ENCODE measurements at places on chromosomes 3 and 15.

DNA sequence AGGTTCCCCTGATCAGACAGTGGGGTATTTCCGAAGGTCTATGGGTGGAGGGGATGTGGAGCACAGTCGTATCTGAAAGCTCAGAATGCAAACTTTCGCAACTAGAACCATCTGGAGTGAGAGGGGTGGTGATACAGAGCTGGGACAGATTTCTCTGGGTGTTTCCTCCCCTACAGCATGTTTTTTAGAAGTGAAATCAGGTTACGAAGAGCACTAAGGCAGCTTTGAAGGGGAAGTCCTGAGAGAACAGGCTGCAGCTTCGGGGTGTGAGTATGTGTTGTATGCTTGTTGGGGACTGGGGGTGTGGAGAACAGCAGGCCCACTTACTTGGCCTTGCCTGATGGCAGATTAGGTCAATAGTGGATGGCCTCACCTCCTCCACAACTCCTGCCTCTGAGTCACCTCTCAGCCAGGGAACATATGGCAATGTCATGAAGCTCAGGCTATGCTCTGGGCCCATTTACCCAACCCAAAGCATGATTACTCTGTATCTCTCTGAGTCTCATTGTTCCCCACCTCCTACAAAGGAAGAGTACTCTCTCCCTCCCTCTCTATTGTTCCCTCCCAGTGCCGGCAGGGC lies 107.2 kb upstream of the RASGRP1 start:
- DNase-seq: no peak

- no peak for DNase-seq
These were observed 713.3 kb upstream of the EPHA6 start for GRCh38 chr3:96101006-96101560.

- no peak for DNase-seq
These were observed 81.8 kb downstream of the IL20RB start for GRCh38 chr3:137039570-137039969.

DNA sequence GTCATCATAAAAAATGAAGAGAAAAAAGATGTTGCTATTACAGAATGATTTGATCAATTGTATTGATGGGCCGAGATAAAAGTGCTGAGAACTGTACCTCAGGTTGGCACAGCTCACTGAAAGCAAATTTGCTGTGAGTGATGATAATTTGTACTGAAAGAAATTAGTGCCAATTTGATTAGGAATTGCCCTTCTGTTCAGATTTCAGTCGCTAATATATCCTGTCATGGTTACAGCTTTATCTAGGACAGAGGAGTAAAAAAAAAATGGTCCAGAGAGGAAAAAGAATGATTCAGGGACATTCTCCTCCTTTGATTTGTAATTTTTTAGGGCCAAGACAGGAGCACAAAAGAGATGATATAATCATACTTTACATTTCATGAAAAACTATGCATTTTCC lies 1264.2 kb downstream of the ROBO2 start:
- DNase-seq: no peak

DNA sequence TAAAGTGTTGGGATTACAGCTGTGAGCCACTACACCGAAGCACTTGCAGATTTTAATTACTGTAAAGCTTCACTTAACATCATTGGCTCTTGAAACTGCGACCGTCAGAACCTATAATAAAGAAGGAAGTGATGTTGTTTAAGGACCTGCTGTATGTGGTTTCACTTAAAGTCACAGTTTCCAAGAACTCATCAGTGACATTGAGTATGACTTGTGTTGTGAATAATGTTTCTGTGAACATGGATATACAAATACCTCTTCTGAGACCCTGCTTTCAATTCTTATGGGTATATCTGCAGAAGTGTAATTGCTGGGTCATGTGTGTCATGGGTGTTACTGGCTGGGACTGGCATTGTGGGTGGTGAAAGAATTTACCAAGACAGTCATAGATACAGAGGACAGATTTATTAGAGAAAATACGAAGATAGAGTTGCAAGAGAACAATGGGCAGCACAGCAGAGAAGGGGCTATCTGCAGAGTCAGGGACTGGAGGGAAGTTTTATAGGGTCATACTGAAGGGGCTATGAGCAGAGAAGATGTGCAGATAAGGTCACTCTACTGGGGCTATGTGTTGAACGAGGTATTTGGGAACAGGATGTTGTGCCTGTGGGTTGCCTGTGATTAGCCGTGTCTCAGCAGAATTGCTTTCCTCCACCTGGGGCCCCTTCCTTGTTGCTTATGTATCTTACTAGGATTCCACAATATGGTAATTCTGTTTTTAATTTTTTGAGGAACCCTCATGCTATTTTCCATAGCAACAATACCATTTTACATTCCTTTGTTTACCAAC lies 4.5 kb downstream of the NDUFB5 start:
- DNase-seq: no peak

DNA sequence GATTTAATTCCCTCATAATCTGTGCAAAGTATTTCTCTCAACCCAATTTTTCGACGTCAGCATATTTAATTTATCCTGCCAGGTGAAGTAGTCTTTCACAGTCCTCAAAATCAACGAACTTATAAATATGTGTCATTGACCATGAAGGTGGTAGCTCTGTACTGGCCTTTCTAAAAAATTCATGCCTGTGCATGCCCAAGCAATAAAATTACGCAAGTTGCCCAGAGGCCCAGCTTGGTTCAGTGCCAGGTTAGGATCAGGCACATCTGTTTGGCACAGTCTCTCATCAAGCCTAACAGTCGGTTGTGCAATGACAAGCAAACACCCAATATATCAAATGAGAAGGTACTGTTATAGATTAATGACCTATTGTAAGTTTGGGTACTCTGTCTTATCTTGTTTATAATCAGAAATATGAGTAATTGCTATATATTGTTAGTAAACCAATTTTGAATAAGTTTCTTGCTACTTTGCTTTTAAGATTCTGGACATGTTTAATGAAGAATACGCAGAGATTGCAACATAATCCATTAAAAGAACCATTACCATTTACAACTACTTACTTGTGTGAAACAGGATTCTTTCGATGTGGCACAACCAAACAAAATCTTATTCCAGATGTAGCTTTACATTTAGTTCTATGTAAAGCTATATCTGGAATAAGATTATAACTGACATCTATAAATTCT lies 159.0 kb upstream of the IL12A start:
- peak; percentile 96 for DNase-seq

- DNase-seq: no peak
These were observed 64.1 kb downstream of the CFAP44 start for GRCh38 chr3:113377158-113377557.

DNA sequence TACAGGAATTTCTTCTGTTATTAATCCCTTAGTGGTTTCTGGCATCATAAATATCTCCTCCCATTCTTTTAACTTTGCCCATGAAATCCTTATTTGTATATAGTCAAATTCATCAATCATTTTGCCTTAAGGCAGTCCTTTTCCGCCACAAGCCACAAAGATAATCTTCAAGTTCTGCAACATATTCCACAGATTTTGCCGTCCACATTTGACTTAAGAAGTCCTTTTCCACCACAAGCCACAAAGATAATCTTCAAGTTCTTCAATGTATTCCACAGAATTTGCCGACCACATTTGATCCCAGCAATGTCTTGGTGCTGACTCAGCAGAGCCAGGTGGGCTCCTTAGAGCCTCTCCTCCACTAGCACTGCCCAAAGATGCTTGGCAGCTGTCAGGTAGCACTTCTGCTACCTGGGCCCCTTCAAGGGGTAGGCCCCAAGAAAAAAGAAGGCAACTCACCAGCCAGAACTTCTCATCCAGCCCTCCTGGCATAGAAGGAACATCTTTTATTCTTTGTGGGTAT lies 35.0 kb downstream of the SEC22C start:
- no peak for DNase-seq

DNA sequence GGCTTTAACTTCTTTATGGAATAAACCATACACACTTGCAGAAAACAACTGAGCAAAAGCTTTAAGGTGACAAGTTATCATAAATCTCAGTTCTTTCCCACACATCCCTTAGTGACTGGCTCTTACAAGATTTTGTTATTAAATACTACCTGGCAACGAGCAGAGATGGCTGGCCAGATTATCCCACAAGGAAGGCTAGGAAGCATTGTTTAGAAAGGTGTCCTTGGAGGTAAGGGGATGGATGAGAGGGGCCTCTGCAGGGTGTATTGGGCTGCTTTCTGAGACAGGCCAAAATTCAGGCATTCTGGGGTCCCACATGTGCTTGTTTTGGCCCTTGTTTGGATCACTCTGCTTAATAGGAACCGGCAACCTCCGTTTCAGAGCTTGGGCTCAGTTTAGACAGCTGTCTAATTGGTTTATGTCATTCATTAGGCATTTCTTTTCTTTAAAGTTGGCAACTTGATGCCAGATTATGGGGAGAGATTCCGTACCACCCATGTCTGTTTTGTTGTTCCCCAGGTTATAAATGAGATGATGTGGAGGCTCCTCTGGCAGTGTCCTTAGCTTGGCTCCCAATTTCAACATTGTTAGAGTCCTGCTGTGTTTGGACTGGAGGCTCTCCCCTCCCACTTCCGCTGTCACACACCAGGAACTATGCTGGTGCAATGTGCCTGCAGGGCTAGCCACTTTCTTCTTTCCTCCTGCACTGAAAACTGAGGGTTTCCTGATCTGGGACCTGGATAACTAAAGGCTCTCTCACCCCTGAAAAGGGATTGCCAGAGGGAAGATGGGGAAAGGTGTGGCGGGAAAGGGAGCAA lies 121.1 kb downstream of the TPRG1 start:
- no peak for DNase-seq

- DNase-seq: peak; percentile 100
These were observed at the start of gene TIPIN for GRCh38 chr15:66356359-66357236. TIPIN (minus strand) TSS chr15:66356685; CDS start chr15:66352947, 3,738 bp downstream.

DNA sequence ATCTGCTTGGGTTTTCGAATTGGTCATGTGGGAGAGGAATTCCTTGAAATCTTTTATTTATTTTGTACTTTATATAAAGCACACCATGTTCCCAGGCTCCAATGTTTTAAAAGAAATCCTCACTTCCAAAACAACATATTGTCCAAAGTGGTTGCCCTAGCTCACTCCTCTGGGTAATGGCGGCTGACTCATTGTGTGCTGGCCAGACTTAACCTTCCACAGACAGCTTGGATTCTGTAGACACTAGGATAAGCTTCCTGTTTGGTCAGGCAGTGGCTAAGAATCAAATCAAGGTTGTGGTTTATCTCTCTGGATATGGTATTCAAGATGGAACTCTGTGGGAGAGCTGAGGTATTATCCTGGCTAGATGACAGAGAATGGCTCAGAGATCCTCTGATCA lies 55.8 kb upstream of the FAM98B start:
- DNase-seq: peak; percentile 49

- DNase-seq: no peak
These were observed 84.6 kb downstream of the MESD start for GRCh38 chr15:80904998-80905397.

DNA sequence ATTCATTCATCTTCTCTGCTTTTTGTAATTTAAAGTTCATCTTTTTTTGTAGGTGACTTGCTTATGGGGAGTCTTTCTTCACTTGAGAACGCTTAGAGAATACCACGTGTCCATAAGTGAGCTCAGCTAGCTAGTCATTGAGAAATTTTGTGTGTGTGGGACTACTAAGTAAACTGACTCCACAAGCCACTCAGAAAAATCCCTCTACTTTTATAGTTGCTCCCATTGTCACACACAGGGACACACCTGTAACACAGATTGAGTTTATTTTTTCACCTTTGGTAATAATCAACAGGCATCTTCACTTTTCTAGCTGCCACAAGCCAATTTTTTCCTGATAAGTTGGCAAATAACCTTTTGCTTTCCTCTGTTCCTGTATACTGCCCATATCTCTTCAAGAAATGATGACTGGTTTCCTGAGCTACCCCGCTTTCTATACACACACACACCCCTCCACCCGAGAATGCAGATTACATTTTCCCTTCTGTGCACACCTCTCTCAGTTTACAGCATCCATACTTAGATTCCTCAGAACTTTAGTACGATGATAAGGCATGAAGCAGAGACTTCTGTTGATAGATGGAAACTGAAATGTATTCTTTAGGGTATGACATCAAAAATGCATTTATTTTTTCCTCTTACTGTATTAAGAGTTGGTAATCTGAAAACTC lies 4.6 kb downstream of the TSC22D2 start:
- no peak for DNase-seq

DNA sequence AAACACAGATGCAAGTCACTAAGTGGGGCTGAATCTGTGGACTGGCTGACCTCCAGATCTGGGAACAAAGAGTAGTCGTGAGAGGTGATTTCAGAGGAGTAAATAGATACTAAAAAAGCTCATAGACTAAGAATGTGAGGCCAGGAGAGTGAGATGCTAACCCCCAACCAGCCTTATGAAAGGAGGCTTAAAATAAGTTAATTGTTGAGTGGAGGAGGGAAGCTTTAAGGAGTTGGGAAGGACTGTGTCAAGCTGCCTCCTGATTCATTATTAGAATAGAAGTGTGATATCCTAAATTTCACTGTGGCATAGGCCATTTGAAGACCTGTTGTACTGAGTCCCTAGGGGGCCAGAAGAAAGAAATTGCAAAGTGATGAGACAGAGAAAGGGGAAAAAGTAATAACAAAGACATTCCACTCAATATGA lies 107.6 kb downstream of the RBPMS2 start:
- no peak for DNase-seq

GRCh38 chr15:75790631-75791336 lies 52.5 kb upstream of the UBE2Q2 start:
- DNase-seq: no peak

GRCh38 chr15:77287385-77287784 lies 132.5 kb downstream of the PEAK1 start:
- DNase-seq: no peak

DNA sequence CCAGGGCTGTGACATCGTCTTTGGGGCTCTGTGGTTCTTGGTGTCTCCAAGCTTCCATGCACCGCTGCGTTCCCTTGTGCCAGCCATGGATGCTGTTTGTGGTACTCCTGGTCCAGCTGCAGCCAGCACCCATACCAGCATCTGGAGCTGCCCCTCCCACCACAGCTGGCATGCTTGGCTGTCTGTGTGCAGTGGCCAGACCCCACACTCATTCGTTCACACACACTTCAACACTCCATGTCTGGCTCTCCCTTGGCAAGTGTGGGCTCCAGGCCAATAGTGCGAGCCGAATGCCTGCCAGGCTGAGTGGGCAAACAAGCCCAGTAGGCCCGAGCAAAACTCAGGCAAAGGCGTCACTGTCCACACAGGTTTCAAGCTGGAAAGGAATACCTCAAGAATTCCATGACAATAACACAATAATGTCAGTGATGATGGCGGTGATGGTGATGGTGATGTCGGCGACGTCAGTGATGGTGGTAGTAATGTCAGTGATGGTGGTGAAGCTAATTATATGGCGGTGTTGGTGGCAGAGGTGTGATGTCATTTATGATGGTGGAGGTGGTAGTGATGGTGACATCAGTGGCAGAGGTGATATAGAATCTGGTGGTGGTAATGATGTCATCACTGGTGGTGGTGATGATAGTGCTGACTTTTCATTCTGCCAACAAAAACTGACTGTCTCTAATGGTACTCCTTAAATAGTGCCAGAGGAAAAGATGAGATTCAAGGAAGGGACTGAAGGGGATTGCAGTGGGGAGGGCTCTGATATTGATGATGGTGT lies 19.3 kb downstream of the TBC1D21 start:
- no peak for DNase-seq

DNA sequence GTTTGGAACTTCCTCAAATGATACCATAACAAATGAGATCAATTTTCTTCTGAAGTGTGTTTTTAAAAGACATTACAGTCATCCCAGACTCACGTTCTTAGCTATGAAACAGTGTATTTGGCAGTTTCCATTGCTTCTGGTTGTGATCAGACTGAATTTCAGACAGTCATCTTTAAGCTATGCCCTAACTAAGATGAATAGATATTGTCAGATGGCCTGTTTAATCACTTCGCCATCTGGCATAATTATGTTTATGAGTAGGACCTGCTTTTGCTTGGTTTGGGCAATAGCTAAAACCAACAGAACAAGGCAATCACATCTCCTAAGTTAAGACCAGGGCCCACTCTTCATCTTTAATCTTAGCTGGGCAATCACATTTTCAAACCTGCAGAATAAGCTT lies 313.1 kb downstream of the SV2B start:
- no peak for DNase-seq
